Stimulated activated CD4-positive, alpha-beta T cell treated with anti-CD3 and anti-CD28 coated beads, Interleukin-2, amount 100 ng/mL, for 24 hours (primary cell): ENCODE measurements at places on chromosomes 2 and 18.

DNA sequence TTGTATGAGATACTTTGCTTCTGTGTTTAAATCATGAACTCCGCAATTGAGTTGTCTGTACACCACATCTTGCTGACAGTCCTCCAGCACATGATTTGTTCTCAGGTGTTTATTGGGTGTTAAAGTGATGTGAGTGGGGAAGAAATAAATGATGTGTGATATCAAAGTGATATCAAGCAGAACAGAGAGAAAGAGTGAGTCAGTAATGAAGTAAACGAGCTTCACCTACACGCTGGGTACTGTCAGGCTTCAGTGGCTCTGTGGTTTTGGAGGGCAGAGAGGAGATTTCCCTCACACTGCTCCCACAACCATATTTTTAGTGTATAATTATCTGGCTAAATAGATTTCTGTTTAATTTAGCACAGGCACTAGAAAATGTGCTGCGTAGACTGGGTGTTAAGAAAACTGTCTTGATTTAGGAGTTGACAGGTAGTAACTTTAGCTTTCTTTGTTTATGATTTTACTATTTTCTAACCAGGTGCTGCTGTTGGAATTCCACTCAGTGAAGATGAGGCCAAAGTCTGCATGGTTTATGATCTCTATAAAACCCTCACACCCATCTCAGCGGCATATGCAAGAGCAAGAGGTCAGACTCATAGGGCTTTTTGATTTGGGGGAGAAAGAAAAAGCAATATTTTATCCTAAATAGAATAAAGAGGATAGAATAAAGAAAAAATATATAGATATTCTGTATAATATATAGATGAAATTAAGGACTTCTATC lies 21.2 kb downstream of the ATIC start:
- no peak for DNase-seq

DNA sequence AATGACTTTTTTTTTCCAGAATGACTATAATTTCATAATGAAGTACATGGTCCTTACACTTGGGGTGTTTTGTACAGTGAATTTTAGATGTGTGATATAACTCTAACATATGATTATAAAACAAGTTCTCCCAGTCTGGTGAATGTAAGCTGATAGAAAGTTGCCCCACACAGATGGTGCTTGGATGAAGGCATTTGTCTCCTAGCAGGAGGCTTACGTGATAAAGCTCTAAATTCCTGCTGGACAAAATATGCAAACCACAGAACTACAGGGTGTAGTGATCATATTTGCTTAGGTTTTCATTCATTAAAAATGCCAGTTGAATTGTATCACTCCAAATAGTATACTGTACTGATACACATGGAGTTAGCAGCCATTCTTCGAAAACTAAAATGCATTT lies 85.5 kb downstream of the DSC3 start:
- DNase-seq: no peak

DNA sequence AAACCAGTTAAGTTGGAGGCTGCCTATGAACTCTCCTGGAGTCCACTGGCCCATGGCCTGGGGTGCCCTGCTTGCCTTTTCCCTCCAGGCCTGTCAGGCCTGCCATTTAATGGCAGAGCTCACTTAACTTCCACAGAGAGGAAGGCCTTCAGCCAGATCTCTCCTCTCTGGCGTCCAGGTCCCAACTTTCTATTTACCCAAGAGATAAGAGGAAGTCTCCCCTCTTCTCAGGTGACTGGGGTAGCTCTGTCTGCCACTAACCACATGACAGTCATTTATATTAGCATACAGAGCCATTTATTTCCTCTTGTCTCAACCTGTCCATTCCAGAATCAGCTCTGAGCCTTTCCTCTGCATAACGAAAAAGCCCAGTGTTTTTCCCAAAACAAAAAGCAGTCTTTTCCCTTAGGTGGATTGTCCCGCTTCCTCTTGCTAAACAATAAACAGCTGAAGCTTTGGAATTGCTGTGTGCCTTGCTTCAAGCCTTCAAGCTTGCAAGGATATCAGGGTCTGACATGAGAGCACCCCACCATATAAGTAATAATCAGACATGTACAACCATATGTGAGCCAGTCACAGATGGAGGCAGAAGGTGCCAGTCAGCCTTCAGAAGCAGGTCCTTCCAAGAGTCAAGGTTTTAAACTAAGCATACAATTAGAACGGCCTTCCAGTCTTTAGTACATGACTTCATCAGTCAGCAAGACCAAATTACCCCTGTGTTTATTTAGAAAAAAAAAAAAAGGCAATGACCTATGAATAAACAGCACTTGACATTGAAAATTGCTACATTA lies 71.2 kb upstream of the STPG4 start:
- no peak for DNase-seq

DNA sequence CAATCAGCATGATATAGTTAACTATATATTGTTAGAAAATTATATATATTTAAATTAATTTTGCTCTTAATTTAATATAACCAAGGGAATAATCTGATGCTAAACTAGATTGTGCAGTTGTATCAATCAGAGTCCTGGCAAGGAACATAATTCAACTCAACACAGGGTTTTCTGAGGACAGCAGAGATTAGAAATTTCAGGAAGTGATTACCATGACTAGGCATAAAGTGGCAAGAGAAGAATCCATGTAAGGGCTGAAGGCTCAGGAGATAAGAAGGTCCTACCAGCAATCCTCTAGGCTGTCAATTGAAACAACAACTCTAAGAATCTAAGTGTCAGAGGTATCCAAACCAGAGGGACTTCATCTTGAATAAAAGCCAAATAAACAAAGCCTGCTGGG lies 807.8 kb downstream of the DSC3 start:
- no peak for DNase-seq

GRCh38 chr2:203450561-203450960 lies 84.5 kb downstream of the RAPH1 start:
- no peak for DNase-seq

GRCh38 chr2:195388028-195388427 lies 269.0 kb upstream of the SLC39A10 start:
- no peak for DNase-seq

- DNase-seq: no peak
Observed at GRCh38 chr2:47069628-47070154, 85.4 kb downstream of the STPG4 start.

GRCh38 chr18:4433717-4434116 lies 21.4 kb downstream of the DLGAP1 start:
- no peak for DNase-seq

GRCh38 chr2:160741815-160742214 lies 248.2 kb upstream of the RBMS1 start:
- no peak for DNase-seq

- DNase-seq: no peak
Observed at GRCh38 chr2:23221236-23221635, 163.7 kb upstream of the KLHL29 start.

- DNase-seq: no peak
Observed at GRCh38 chr18:37511721-37512298, 53.8 kb downstream of the CELF4 start.
